Stimulated activated CD8-positive, alpha-beta memory T cell treated with anti-CD3 and anti-CD28 coated beads, Interleukin-2, amount 100 ng/mL, for 1 hour (primary cell): ENCODE measurements at places on chromosomes 16 and 17.

GRCh38 chr17:82802075-82802780 is 37.6 kb downstream of the ZNF750 start:
- DNase-seq, result no peak

GRCh38 chr17:77186141-77186604 is 45.4 kb downstream of the SEC14L1 start:
- DNase-seq, result no peak

DNA sequence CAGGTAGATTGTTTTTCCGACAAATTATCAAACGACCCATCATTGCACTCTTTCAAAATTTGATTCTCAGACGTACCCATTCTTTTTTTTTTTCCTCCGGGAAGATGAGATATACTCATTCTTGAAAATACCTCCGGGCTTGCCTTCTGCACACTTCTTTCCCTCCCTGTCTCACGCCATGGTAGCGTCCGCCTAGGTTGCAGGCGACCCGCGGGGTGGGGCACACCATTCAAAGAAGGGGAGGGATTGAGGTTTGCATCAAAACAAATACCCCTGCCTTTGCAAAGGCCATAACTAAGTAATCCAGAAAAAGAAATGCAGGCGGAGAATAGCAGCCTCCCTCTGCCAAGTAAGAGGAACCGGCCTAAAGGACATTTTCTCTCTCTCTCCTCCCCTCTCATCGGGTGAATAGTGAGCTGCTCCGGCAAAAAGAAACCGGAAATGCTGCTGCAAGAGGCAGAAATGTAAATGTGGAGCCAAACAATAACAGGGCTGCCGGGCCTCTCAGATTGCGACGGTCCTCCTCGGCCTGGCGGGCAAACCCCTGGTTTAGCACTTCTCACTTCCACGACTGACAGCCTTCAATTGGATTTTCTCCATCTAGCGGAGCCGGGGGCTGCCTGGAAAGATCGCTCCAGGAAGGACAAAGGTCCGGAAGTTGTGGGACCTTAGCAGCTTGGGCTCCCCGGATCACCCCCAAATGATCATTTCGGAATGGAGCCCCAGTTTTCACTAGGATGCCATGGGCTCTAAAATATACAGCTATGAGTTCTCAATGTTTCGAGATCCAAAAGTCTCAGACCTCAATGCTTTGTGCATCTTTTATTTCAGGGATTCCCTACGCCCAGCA is 843 bp downstream of the TP53 start:
- DNase-seq, result peak; percentile 64

GRCh38 chr17:8995711-8996110 is 25.6 kb upstream of the NTN1 start:
- no peak for DNase-seq

GRCh38 chr16:87376660-87377059 is 6.9 kb downstream of the FBXO31 start:
- no peak for DNase-seq

DNA sequence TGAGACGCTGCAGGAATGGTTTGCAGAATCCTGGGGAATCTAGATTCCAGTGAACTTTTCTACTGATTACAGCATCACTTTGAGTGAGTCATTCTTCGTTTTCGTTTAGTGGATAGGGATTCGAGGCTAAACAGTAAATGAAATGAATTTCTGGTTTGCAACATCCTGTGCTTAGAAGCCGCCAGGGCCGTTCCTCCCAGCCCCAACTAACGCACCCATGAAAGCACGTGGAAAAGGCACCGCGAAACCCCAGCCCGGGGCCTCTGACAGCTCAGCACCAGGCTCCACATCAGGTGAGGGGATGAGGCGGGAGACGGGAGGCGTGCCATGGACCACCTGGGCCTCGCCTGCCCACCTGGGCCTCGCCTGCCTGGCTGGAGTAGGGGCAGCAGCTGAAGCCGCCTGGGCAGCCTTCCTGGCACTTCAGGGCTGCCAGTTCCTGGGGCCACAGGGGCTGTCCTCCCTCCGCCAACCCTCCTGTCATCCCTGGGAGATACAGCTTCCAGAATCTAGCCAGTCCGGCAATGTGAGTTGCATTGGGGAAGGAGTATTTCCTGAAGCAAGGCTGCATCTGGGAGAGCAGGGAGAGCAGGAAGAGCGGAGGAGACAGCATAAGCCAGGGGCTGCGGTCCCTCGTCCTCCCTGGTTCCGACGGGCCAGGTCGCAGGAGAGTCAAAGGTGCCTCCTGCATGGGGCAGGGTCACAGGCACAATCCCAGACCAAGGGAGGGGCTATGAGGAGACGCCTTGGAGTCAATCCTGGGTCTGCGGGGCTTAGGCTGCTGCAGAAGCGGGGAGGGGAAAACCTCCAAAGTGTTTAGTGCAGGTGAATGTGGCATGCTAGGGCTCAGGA is 78.4 kb downstream of the RPH3AL start:
- no peak for DNase-seq
